ENCODE measurements at places on chromosomes 2 and 18.

DNA sequence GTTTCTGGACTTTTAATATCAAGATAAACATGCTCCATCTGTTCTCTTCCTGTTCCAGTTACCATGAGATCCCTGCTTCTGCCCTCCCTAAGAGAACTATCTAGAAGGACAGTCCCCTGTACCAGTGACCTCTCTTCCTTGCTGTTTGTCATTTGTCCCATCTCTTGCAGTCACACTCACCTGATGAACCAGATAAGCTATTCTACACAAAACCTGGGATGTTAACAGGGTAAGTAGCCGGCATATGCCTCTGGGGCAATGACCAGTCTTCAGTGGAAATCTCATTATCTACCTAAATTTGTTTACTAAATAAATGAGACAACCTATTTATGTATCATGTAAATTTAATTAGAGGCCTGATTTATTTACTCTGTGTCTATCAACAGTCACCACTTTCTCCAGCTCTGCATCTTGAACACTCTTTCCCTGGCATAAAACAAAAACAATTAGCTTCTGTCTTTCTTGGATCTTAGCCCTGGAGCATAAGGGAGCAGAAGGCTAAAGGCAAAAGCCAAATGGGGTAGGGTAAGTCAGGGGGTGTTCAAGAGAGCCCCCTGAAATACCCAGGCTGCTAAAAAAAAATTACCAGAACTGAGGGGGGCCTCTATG lies 337.7 kb downstream of the ALK start:
- DNase-seq = no peak

- no peak for DNase-seq
Observed at GRCh38 chr18:61308004-61308403, 25.2 kb upstream of the CDH20 start.

DNA sequence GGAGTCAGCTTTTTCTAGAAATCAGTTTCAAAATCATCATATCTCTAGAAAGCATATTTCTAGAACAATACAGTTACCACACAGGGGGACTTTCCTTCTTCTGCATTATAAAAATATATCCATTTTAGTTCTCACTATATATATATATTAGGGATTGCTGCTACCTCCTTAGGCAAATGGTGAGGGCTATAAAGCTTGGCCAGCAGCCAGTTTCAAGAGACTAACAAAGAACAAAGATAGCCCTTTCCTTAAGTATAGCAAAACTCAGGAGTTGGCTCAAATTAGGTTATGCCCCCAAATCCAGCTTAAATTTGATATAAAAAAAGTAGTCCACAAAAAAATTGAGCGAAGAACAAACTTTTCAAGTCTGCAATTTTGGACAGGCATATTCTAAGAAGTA lies 70.0 kb downstream of the EIF2AK3 start:
- DNase-seq = no peak

GRCh38 chr2:236981701-236982485 lies 103.8 kb upstream of the COPS8 start:
- DNase-seq = no peak
